A549 treated with AZD2906 at 1 μM for 4 hours (cell line): ENCODE measurements at places on chromosomes 12 and 14. TPM values are rescaled to one million over a fixed set of nuclear protein-coding genes. Genes with fewer than 3 reads are reported as not detected.

The SLC22A17 gene
- 5.5 to 7.4 TPM (median 6.7 TPM) in 5 replicates for total RNA-seq

The CD163L1 gene
- total RNA-seq = 0.22 to 0.67 TPM (median 0.41 TPM) in 5 replicates

The GLIPR1L1 gene
- total RNA-seq = not detected in 5 replicates

The SPATA7 gene
- total RNA-seq = 2.5 to 5.0 TPM (median 4.3 TPM) in 5 replicates
